ENCODE measurements at places on chromosomes 5 and 9. TPM values are rescaled to one million over a fixed set of nuclear protein-coding genes. Genes with fewer than 3 reads are reported as not detected.

The HTR1A gene
- total RNA-seq = not detected

The TAF1L gene
- not detected for total RNA-seq

The ICE1 gene
- total RNA-seq = 44.5 TPM

The LRRC19 gene
- total RNA-seq = not detected

The MEIKIN gene
- total RNA-seq = not detected

The ARL14EPL gene
- 0.67 TPM for total RNA-seq

The PCDHGA3 gene
- 0.86 TPM for total RNA-seq

The ARRDC1 gene
- total RNA-seq = 31.8 TPM

The GALNT12 gene
- 0.76 TPM for total RNA-seq

The IL13 gene
- total RNA-seq = not detected

The TMEM252 gene
- total RNA-seq = not detected

The POC5 gene
- total RNA-seq = 10.0 TPM

The DRD1 gene
- total RNA-seq = not detected

The IQGAP2 gene
- total RNA-seq = 2.3 TPM

The CACFD1 gene
- 4.9 TPM for total RNA-seq

The SMIM33 gene
- not detected for total RNA-seq

The TEX48 gene
- total RNA-seq = not detected

The FCN2 gene
- not detected for total RNA-seq

The CER1 gene
- total RNA-seq = not detected

The NR5A1 gene
- total RNA-seq = not detected

The TLE4 gene
- total RNA-seq = 41.9 TPM

The LCN9 gene
- not detected for total RNA-seq
